Sigmoid colon (tissue), 7 donors: ENCODE measurements at places on chromosomes 1 and 21. TPM values are rescaled to one million over a fixed set of nuclear protein-coding genes. Genes with fewer than 3 reads are reported as not detected.
A peak's percentile ranks its signal among the peaks of the same experiment; 100 is the strongest.

The LGR6 gene
- total RNA-seq, result not detected

The TSSK3 gene
- 1.5 TPM for total RNA-seq

The RAB13 gene
- total RNA-seq, result 34.1 TPM

The MYBPH gene
- total RNA-seq, result not detected

The ANKRD35 gene
- total RNA-seq, result 8.4 TPM

GRCh38 chr1:78799926-78800325 is 150.3 kb downstream of the IFI44 start:
- no peaks in the 10 kb centered on the region for H3K27me3 ChIP-seq
- no peak overlapping the region for H3K27ac ChIP-seq
- H3K4me3 ChIP-seq, result no peak overlapping the region
- no peaks in the 10 kb centered on the region for H3K4me1 ChIP-seq

DNA sequence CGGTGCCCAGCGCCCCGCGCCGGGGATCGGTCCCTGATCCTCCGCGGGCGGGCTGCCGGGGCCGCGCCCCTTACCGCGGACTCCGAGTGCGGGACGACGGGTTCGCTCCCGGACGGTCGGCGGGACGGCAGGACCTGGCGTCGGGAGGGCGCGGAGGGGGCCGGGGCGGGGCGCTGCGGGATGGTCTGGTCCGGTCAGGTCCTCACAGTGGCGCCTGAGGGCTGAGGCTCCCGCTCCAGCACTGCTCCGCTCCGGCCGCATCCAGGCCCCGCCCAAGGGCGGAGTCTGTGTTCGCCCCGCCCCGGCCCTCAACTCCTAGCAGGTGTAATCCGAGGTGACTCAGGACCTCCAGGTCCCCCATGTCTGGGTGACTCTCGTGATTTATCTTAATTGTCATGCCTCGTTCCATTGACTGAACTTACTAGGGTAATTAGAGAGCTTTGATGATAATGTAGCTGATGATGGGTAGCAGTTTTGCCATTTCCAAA is at the start of gene RAB3B:
RAB3B (minus strand) TSS at position 223 of the 488 bp plus-strand sequence. CDS start 13,583 bp downstream, outside the sequence.
- H3K4me3 ChIP-seq, result no peak within 1 kb of the TSS
- H3K27me3 ChIP-seq, result peaks cover 49% of the 10 kb centered on the region
- no peaks in the 10 kb centered on the region for H3K36me3 ChIP-seq
- no peak within 1 kb of the TSS for H3K27ac ChIP-seq

DNA sequence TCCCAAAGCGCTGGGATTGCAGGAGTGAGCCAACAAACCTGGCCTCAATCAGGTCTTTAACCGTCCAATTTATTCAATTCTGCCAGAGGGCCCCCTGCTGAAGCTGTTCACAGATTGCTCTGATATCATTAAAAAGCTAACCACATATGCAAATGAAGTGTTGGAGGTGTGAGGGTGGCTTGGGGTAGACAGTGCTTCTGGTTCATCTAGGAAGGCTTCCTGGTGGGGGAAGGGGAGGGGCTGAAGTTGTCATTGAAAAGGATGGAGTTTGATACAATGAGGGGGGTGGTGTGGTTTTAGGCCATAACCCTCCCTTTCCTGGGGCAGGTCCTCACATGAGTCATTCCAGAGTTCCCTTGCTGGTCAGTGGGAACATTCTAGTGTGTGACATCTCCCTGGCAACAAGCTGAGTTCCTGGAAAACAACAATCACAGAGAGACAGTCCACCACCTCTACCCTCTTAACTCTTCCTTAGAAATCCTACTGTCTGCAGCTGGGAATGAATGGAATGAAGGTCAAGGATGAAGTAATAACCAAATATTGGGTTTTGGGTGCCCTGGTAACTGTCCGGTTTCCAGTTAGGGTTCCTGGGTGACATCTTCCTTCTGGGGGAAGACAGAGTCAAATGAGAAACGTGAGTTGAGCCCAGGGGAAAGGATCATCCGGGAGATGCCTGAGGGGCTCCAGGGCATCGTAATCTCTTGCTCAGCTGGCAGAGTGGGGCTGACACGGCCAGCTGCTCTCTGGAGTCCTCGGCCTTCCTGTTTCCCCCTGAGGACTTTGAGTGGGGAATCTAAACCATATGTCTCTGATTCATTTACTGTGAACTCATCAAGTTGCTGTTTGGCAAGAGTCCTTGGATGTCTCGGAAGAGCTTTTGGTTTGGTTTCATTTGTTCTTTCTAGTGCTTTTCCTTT is 32.2 kb downstream of the BATF3 start:
- no peaks in the 10 kb centered on the region for H3K36me3 ChIP-seq
- no peaks in the 10 kb centered on the region for H3K27me3 ChIP-seq
- no peak for DNase-seq
- H3K4me1 ChIP-seq, result no peaks in the 10 kb centered on the region
- H3K4me3 ChIP-seq, result no peak overlapping the region
- peak overlapping the region; percentile 75 for H3K27ac ChIP-seq

- H3K4me1 ChIP-seq, result no peaks in the 10 kb centered on the region
- peaks cover 11% of the 10 kb centered on the region for H3K36me3 ChIP-seq
- H3K4me3 ChIP-seq, result no peak overlapping the region
- no peak overlapping the region for H3K27ac ChIP-seq
Observed at GRCh38 chr1:93132638-93133037, 47.6 kb downstream of the TMED5 start.

- H3K36me3 ChIP-seq, result no peaks in the 10 kb centered on the region
- H3K4me3 ChIP-seq, result peak overlapping the region; percentile 88
- peak overlapping the region; percentile 92 for H3K27ac ChIP-seq
- no peaks in the 10 kb centered on the region for H3K27me3 ChIP-seq
- DNase-seq, result peak; percentile 91
Observed at GRCh38 chr1:203629507-203630082, 3.0 kb downstream of the ATP2B4 start.

DNA sequence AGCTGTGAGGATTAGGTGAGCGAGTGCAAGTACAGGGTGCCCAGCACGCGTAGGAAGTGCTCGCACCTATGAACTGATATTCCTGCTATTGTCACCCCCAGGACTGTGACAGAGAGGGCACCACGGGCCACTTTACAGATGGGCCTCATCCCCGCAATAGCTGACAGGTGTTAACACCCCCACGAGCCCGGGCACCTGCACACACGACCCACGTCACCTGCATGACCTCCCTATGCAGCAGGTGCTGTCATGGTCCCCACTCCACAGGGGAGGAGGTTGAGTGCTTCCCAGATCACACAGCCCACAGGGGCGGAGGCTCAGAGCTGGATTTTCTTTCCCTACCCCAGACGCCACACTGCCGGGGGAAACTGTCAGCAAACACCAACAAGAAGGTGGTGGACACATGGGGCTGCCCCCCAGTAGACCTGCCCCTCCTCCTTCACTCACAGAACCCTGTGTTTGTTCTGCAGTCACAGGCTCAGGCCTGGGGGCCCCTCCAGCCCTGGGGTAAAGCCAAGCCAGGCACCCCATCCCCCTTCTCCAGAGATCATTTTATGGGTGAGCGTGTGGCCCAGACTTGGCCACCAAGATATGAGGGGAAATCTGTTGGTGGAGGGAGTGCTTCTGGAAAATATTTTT is 465.5 kb downstream of the MATN1 start:
- H3K27me3 ChIP-seq, result no peaks in the 10 kb centered on the region
- no peaks in the 10 kb centered on the region for H3K4me1 ChIP-seq
- H3K27ac ChIP-seq, result no peak overlapping the region
- peak; percentile 36 for DNase-seq
- no peaks in the 10 kb centered on the region for H3K36me3 ChIP-seq

- no peaks in the 10 kb centered on the region for H3K36me3 ChIP-seq
- H3K27ac ChIP-seq, result no peak overlapping the region
- peak overlapping the region; percentile 20 for H3K4me3 ChIP-seq
- H3K27me3 ChIP-seq, result no peaks in the 10 kb centered on the region
- no peaks in the 10 kb centered on the region for H3K4me1 ChIP-seq
Observed at GRCh38 chr1:68600049-68600661, 103.3 kb upstream of the DEPDC1 start.

- H3K27me3 ChIP-seq, result no peaks in the 10 kb centered on the region
- no peak for DNase-seq
- H3K36me3 ChIP-seq, result no peaks in the 10 kb centered on the region
- H3K4me1 ChIP-seq, result no peaks in the 10 kb centered on the region
Observed at GRCh38 chr21:36203603-36203889, 46.9 kb downstream of the DOP1B start.

GRCh38 chr1:184393962-184394361 is 7.1 kb downstream of the C1orf21 start:
- H3K27ac ChIP-seq, result peak overlapping the region; percentile 26
- no peaks in the 10 kb centered on the region for H3K4me1 ChIP-seq
- no peak overlapping the region for H3K4me3 ChIP-seq
- DNase-seq, result no peak

GRCh38 chr1:18852501-18852900 is 7.0 kb downstream of the TAS1R2 start:
- H3K4me1 ChIP-seq, result peaks cover 9% of the 10 kb centered on the region
- DNase-seq, result no peak
- no peak overlapping the region for H3K4me3 ChIP-seq
- peaks cover 15% of the 10 kb centered on the region for H3K27me3 ChIP-seq
- H3K36me3 ChIP-seq, result no peaks in the 10 kb centered on the region

DNA sequence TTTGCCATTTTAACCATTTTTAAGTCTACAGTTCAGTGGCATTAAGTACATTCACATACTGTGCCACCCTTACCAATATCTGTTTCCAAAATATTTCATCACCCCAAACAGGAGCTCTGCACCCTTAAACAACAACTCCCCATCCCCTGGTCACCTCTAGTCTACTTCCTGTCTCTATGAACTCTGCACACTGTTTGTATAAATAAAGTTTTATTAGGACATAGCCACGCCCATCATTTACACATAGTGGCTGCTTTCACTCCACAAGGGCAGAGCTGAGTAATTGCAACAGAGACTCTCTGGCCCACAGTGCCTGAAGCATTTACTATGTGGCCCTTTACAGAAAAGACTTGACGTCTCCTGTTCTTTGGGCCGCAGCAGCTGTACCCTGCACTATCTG is 30.1 kb downstream of the KCNAB2 start:
- H3K27ac ChIP-seq, result no peak overlapping the region
- no peaks in the 10 kb centered on the region for H3K4me1 ChIP-seq
- no peaks in the 10 kb centered on the region for H3K36me3 ChIP-seq
- no peaks in the 10 kb centered on the region for H3K27me3 ChIP-seq
- DNase-seq, result no peak

GRCh38 chr1:192936313-192937018 is 122.7 kb downstream of the UCHL5 start:
- DNase-seq, result no peak
- no peaks in the 10 kb centered on the region for H3K36me3 ChIP-seq
- no peak overlapping the region for H3K4me3 ChIP-seq
- H3K27ac ChIP-seq, result no peak overlapping the region
- H3K4me1 ChIP-seq, result no peaks in the 10 kb centered on the region

GRCh38 chr21:45634511-45635183 is 8.9 kb upstream of the PCBP3 start:
- no peak overlapping the region for H3K27ac ChIP-seq
- H3K27me3 ChIP-seq, result no peaks in the 10 kb centered on the region
- H3K4me1 ChIP-seq, result no peaks in the 10 kb centered on the region
